HS-27A (cell line): ENCODE measurements at places on chromosomes 13 and 19.

- DNase-seq, result peak; percentile 9
These were observed 8.4 kb upstream of the CYP2B6 start for GRCh38 chr19:40982594-40983101.

GRCh38 chr19:17078920-17079709 is 3.5 kb downstream of the MYO9B start:
- no peak for DNase-seq

- DNase-seq, result no peak
These were observed 5.8 kb upstream of the USE1 start for GRCh38 chr19:17209126-17210036.

- DNase-seq, result no peak
These were observed 277.3 kb downstream of the FOXO1 start for GRCh38 chr13:40389081-40389641.

DNA sequence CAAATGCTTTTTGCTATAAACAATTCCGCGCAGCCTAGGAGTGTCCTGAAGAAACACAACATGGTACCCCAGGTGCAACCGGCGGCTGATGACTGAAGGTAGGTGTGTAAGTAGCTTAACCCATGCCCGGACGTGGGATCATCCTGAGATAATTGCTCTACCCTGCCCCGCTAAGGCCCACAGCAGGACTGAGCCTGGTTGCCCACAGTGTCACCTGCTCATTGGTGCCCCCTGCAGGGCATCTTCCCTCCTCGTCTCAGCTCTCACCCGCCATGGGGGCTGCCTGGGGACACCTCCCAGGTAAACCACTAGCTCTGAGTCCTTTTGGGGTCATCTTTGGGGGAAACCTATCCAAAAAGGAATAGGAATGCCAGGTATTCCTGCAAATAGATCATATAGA is 22.3 kb downstream of the TMEM161A start:
- no peak for DNase-seq

- DNase-seq, result no peak
These were observed 95.7 kb downstream of the SLC10A2 start for GRCh38 chr13:102970542-102970941.

GRCh38 chr13:91136806-91137205 is 210.7 kb upstream of the MIR17HG start:
- no peak for DNase-seq

DNA sequence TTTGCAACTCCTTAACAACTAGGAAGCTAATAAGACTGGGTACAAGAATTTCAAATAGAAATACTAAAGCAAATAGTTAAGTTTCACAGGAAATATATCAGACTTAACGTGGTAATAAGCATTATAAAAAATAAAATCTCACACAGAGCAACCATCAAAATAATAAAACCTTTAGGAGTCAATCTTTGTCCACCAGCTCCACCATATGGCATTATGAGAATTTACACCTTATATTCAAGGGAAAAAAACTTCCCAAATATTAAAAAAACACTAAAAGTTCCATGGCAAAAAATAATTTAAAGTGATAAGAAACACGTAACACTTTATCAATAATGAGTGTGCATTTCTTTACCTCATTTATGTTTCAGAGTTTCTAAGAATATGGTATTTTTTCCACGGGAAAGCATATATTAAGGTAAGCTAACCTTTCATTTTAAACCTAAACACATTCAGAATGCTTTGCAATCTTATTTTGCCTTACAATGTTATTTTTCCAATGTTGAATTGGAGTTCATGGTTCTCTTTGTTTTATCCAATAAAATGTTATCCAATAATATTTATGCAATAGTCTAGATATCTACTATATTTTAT is 423.2 kb upstream of the SGCG start:
- no peak for DNase-seq

- no peak for DNase-seq
These were observed at the start of gene OR7G3 for GRCh38 chr19:9126900-9127405. Gene OR7G3, minus strand, starts transcription at chr19:9126950. Its CDS starts 0 bp downstream, at chr19:9126950.

GRCh38 chr13:104831831-104832230 is 1703.6 kb downstream of the EFNB2 start:
- no peak for DNase-seq

DNA sequence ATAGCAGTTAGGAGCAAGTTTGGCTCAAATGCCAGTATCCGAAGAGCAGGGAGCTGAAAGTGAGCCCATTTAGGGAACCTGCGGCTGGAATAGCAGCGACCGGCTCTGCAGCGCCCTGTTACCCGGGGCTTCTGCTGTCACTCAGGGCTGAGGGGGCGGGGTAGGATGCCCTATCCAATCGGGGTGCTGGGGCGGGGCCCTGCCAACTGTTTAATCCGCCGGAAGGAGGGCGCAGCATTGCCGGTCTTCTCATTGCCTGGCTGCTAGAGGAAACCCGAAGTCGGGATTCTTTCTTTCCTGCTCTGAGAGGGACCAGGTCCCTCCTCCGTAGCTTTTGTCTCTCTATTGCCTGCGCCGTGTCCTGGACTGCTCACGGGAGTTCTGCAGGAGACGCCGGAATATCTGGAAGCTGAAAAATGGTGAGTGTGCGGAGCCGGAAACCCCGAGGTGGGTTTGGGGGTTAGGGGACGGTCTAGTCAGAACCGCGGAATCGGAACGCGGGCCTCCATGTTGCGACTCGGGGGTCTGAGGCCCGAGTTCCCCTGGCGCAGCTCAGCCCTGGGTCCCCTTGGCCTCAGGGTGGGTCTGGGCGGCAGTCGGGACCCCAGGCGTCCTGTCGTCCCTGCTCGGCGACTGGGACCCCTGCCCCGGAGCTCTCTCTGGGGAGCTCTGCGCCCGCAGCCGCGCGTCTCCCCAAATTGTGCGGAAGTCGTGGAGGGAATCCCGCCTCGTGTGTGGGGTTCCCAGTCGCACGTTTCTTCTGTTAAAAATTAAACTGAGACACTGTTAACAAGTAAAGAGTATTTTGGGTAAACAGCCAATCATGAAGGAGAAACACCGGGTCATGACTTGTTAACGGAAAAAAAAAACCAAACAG is 22.8 kb downstream of the ZNF763 start:
- peak; percentile 81 for DNase-seq

- DNase-seq, result no peak
These were observed 3.7 kb downstream of the PRKACA start for GRCh38 chr19:14113762-14114414.

- DNase-seq, result no peak
These were observed 44.9 kb upstream of the ZNF91 start for GRCh38 chr19:23440207-23440606.

GRCh38 chr19:15769586-15769985 is 17.9 kb upstream of the OR10H5 start:
- DNase-seq, result no peak

- DNase-seq, result no peak
These were observed 76.2 kb downstream of the C13orf42 start for GRCh38 chr13:51034906-51035305.

DNA sequence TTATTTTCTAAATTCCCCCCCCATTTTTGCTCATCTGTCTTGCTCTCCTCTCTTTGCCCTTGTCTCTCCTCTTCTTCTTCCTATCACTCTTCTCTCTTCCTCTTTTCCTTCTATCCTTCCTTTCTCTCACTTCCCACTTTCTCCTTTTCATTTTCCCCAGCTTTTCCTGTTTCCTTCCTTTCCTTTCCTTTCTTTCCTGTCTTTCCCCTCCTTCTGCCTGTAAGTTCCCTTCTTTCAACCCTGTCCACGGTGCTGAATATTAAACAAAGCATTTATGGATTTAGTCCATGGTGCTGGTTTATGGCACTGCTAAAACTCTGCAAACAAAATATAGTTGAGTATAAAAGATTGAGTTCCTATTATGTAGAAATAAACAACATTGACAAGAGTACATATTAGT is 27.6 kb downstream of the SCEL start:
- no peak for DNase-seq

DNA sequence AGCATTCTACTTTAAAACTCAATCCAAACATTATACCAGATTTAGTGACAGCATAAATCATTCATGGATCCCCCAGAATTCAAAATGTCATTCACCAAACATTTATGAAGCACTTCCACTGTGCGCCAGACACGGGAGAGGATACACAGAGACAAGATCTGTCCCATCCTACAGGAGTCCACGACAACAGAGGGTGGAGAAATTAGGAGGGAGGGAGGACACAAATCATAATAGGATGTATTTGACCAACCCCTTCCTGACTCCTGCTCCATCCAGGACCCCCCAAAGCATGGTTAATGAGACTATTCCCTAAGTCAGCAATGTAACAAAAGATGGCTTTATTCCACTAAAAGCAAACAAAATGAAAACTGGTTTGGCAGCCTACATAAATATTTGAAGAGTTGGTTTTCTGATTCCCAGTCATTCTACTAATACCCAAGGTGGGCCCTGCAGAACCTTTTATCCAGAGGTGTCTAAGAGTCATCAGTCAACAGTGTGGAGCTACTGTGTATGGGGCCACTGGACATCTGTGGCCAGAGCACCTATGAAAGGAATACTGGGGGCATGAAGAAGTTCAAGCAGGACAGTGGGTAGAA is 62.8 kb upstream of the DOCK9 start:
- DNase-seq, result no peak

- peak; percentile 35 for DNase-seq
These were observed 7.5 kb upstream of the ARHGEF18 start for GRCh38 chr19:7340959-7341837.

DNA sequence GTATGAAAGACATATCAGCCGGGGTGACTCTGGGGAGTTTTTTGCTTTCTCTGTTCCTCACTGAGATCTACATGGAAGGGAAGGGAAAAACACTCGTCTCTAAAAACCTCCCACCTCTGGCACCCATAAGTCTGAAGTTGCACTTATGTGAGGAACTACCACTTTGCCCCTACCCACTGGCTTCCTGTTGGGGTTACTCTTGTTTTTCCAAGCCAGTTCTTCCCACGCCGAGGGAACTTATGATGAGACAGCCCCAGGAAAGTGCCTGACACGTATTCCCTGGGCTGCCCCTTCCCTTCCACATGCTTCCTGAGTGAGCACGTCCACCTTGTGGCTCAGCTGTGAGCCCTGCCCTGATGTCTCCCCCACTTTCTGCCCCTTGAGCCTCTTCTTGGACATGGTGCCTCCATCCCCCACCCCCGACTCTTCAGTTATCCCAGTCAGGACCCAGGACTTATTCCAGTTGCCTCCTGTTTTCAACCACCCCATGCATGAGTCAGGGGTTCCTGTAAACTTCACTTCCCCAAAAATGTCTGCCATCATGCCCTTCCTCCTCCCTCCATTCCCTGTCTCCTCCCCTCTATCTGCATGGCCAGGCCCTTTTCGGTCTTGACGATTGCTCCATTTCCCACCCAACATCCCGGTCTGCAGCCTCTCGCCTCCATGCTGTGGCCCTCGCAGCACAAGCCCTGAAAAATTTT is 5.1 kb upstream of the SIGLEC7 start:
- no peak for DNase-seq

DNA sequence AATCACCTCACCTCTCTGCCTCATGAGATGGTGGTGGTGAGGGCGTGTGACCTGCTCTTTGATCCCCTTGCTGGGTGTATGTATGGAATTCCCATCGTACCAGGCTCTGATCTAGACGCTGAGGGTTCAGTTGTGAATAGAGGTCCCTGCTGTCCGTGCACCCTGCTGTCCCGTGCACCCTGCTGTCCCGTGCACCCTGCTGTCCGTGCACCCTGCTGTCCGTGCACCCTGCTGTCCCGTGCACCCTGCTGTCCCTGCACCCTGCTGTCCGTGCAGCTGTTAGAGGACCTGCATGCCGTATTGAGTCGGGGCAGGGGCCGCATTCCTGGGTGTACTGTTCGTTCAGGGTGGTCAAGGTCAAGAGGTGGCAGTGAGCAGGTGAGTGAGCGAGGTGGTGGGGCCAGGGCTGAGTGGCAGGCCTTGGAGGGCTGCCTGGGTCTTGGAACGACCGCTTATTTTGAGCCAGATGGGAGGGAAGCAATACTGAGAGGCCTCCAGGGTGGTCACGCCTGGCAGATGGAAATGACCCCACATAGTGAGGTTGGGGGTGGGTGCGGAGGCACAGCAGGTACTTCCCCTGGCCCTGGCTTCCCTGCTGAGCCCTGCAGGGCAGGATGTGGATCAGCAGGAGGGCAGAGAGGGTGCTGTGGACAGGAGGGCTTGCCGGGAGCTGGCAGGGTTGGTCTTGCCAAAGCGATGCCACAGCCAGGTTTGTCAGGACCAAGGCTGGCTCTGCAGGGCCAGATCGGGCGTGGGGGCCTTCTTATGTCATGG is 4.6 kb upstream of the EPN1 start:
- no peak for DNase-seq

- peak; percentile 45 for DNase-seq
These were observed 2.7 kb upstream of the CNN1 start for GRCh38 chr19:11535792-11536595.

DNA sequence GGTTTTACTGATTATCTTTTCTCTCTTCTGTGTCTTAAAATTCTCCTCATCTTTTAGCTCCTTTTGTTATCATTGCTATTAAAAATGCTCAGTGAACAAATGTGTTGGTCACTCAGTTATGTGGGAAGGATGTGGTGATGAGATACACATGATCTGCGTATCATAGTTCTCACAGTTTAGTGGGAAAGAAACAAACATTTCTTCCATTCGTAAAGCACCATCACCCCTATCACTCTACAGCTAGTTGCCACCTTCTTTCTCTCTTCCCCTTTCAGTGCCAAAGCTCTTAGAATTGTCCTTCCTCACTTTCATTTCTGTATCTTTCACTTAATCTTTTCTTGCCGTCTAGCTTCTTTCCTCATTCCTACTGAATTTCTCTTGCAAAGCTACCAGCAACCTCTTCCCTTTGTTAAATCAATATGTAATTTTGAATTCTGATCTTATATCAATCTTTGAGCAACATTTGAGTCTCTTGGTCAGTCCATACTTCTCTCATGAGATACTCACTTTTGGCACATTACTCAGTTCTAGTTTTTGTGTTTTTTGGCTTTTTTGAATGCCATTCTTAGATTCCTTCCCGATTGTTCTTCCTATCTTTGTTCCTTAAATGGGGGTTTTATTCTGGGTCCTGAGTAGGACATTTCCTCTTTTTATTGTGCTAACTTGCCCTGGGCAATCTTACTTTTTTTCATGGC is 122.3 kb downstream of the PCCA start:
- no peak for DNase-seq

- DNase-seq, result no peak
These were observed 495.5 kb downstream of the FOXO1 start for GRCh38 chr13:40170982-40171381.

- DNase-seq, result no peak
These were observed 8.7 kb upstream of the INSL3 start for GRCh38 chr19:17829855-17830566.
